ENCODE measurements at places on chromosomes 16 and 17.

- DNase-seq = no peak
Observed at GRCh38 chr17:77516902-77517301, 376.1 kb downstream of the SEC14L1 start.

DNA sequence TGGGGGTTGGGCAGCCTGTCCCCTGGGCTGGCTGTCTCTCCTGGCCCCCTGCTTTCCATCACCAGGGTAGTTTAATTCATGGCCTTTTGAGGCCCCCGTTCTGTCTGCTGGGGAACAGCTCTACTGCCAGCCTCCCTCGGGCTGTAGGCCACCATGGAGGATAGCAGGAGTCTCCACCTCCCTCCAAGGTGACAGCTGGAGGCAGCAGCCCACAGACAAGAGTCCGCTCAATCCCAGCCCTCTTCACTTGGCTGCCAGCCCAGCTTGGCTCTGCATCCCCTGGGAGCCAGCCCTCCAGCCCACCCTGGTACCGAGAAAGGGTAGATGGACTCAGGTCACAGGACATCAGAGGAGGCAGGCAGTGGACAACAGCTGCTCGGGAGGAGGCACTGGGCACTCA is 194.6 kb upstream of the SDK2 start:
- no peak for DNase-seq

- DNase-seq = no peak
Observed at GRCh38 chr16:51922476-51922875, 624.5 kb downstream of the TOX3 start.

DNA sequence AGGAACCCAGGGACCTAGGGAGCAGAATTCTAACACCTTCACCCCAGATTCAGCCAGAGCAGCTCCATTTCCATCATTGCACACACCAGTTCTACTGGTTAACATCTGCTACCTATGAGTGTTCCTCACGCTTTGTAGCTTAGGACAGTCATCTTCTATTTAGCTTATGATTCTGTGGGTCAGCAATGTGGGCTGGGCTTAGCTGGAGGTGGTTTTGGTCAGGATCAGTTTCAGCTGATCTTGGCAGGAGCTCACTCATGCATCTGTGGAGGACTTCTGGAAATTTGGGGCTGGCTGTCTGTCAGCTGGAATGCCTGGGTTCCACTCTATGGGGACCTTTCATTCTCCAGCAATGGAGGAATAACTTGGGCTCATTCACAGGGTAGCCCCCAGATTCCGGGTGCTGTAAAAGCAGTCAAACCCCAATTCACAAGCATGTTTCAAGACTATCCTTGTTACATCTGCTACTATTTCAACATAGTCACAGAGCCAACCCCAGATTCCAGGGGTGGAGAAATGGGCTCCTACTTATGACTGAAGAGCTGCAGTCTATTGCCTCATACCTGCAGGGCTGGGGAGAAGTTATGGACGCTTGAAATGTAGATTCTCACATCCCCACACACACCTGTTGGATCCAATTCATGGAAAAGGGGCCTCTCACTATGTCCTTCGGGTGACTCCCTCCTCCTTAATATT is 3.4 kb upstream of the HP start:
- DNase-seq = no peak

GRCh38 chr16:52309446-52310416 is 237.2 kb downstream of the TOX3 start:
- DNase-seq = no peak

DNA sequence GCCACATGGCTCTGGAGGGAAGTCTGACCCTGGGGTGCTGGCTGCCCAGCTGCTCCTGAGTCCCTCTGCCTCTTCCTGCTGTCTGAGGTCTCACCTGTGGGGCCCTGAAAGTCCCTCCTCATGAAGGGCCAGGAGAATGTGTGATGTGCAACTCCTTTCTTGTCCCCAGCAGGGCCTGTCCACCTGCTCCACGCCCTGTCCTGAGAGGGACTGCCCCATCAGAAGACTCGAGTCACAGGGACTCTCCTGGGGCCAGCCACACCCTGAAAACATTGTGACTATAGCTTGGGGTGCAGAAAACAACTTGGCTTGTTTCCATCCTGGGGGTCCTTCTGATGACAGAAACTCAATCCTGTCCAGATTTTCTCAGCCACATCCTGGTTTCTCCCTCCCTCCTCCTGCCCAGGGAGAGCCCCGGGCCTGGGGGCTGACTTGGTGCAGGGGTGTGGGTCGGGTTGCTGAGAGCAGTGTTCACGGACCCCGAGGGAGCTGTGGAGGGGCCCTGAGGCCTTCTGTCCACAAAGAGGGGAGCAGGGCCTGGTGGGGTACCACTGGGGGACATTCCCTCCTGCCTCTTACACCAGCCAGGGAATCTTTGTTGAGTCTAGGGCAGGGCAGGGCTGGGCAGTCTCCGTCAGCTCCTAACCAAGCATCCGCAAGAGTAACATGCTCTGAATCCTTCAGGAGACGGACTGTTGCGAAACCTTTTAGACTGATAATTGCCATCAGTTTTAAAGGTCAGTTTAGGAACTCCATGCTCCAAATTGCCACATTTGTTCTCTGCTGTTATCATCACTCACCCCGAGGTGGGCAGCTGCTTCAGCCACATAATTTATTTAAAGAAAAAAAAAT is 45.9 kb downstream of the NT5M start:
- DNase-seq = no peak

DNA sequence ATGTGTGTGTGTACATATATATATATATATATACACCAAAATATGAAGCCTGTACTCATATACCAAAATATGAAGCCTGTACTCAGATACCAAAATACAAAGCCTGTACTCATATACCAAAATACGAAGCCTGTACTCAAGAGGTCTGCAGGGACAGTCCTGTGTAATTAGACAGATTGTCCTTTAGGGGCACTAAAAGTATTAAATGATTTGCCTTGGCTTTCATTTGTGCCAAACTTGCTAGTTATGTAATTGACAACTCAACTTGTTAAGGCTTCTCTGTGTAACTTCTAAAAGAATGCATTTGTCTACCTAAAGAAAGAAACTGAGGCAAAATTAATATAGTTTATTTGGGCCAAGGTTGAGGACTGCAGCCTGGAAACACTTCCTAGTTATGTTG is 30.8 kb upstream of the DHX40 start:
- no peak for DNase-seq

- no peak for DNase-seq
Observed at GRCh38 chr16:50273888-50274325, 7.6 kb downstream of the ADCY7 start.

GRCh38 chr17:71327376-71328059 is 793.3 kb upstream of the SOX9 start:
- DNase-seq = no peak

DNA sequence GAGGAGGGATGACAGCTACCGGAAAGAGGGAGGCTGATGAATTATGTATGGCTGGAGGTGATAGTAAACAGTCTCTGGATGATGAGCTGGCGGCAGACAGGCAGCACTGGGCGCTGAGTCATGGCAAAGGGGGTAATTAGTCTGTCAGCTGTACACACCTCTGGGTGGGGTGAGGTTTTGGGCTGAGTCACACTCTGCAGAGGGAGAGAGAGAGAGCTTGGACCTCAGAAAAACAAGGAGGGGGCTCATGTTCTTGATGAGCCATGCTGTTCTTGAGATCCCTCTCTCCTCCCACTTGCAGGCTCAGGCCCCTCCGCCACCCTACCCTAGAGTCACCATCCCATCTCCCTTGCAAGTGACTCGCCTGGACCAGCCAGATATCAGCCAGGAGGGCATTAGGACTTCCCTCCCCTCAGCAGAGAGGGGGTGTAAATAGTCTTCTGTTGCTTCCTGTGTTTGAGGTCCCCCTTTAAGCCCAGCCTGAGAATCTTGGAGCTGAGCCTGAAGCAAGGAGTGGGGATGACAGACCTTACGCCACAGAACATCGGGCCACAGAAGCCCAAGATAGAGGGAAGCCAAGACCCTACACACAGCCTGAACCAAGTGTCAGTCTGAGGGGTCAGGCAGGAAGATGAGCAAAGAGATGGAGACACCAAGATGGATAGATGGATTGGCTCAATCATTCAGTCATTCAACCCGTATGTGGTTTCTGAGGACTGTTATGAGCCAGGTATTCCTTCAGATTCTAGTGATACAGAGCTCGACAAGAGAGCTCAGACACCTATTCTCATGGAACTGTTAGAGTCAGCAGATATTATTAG is 383.2 kb upstream of the CCL2 start:
- DNase-seq = no peak
